ENCODE measurements at places on chromosomes 2 and 18.

GRCh38 chr2:71721669-71722068 is 268.3 kb downstream of the DYSF start:
- DNase-seq, result no peak

DNA sequence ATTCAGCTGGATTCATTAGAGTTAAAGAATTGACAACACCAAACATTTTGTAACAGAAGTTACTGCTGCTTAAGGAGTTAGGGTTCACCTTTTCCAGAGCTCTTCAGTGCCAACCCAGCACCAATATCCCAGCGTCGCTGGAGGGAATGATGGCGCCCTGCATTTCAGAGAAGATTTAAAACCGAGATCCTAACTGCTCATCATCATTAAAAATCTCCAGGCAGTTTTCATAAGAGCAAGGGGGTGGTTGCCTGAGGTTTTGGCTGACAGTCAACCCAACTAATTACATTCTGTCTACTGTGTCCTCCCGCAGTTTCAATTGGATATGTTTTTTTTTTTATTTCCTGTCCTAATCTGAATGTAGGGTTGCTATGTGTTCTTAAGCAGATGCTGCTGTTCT is 509.6 kb upstream of the TCF4 start:
- DNase-seq, result no peak

GRCh38 chr2:105877945-105878344 is 133.2 kb downstream of the NCK2 start:
- no peak for DNase-seq

GRCh38 chr2:150228936-150229335 is 258.5 kb downstream of the RND3 start:
- DNase-seq, result no peak

DNA sequence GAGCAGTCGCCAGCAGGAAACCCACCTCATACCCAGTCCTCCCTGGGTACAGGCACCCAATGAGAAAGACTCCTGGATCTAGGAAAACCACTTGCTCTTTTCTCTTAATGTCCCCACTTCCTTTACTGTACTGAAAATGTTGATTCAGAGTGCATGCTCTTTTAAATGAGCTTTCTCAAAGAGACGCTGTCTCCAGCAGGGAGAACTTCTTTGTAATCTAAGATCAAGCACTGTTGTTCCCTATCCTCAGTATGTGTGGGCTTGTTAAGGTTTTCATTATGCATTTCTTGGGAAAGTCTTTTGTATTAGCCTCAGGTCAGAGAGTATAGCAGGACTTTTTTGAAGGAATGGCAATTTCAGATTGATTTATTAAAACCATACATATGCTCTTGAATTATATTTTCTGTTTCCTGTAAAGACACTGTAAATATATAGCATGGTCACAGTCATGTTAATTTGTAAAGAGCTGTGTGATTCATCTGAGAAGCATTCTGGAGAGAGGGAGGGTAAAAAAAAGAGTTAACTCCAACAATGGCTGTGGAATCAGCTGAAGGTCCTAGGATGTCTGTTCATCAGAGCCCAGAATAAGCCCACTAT is 178.1 kb downstream of the MGAT5 start:
- no peak for DNase-seq

- DNase-seq, result no peak
Measured at GRCh38 chr18:21889570-21889969, 149.0 kb downstream of the MIB1 start.

Data from activated T-helper 1 cell treated with Interleukin-2 at 50 U/mL for 16 hours (primary cell).